ENCODE measurements at places on chromosomes 7 and 10.

- no peak for DNase-seq
Measured at GRCh38 chr7:31105256-31105950, 53.3 kb downstream of the ADCYAP1R1 start.

DNA sequence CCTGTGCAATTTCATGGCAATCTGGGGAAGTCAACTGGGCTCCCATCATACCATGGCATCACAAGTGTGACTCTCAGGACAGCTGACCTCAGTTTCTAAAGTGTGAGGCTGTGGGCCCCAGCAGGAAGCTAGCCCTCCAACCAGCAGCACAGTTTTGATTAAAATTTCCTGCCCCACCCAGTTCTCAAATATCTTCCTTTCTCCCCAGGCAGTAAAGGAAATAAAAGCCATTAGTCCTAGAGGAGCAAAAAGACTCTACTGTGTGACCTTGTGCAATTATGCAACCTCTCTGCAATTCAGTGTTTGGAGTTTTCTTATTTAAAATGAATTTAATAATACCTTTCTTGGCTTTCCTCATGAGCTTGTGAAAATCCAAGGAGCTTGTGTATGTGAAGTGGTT, 143.1 kb upstream of the CDCA7L start:
- DNase-seq: no peak

DNA sequence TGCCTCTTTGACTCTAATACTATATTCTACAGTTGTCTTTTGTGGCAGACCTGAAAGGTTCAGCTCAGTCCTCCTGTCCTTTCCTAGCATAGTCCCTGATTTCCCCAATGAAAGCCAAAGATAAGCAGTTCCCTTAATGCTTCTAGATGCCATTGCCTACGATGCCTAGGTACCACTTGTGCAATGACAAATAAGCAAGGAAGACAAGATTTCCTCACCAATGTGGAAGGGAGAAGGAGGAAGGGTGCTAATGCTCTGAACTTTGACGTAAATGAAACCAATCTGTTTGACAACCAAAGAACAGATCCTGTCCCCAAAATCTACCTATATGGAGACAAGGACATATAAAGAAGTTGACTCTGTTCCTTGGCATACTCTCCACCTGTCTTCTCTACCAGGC, 393.3 kb downstream of the KCNMA1 start:
- DNase-seq: no peak

DNA sequence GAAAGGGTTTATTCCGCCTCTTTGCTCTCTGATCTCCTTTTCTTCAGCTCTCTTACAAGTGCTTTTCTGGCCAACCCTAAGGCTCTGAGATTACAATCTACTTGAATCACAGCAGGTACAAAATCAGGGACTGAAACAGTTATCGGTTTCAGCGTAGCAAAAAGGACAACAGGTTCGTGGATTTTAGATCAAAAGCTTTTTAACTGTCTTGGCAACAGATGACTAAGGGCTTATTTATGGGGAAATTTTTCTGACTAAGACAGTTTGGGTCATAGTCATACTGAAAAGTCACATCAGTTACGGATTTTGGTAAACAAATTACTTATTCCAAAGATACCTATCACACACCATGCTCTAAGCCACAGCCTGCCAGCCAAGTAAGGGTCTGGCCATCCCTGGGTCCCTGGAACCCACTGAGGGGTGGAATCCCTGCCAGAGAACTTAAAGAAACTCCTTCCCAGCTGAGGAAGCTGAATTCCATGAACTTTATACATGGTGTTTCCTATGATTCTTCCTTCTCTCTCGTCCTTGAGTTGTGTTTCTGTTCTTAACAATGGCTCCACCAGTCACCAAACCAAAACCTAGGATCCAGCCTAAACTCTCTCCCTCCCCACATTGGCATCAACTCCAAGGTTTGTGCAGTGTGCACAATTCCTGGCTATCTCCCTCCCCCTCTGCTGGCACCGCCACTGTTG, 169.3 kb downstream of the FAM107B start:
- no peak for DNase-seq

GRCh38 chr7:28956608-28957063, 1.5 kb downstream of the TRIL start:
- peak; percentile 65 for DNase-seq

- DNase-seq: no peak
Measured at GRCh38 chr7:84354030-84354429, 159.4 kb upstream of the SEMA3A start.

- DNase-seq: no peak
Measured at GRCh38 chr7:139908792-139909191, 79.7 kb downstream of the TBXAS1 start.

DNA sequence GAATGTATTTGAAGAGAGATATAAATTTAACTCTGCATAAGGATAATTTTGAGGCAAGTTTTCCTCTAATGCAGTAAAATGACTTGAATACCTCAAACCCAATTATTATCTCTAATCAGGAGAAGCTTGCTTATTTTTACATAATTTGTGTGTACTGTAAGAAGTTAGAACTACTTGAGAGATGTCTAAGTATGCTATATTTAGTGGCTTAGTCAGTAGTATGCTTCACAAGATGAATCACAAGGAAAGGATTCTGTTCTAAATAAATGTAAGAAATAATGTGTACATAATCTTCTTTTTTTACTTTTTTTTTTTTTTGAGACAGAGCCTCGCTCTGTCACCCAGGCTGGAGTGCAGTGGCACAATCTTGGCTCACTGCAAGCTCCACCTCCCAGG, 13.7 kb downstream of the PHTF2 start:
- no peak for DNase-seq

DNA sequence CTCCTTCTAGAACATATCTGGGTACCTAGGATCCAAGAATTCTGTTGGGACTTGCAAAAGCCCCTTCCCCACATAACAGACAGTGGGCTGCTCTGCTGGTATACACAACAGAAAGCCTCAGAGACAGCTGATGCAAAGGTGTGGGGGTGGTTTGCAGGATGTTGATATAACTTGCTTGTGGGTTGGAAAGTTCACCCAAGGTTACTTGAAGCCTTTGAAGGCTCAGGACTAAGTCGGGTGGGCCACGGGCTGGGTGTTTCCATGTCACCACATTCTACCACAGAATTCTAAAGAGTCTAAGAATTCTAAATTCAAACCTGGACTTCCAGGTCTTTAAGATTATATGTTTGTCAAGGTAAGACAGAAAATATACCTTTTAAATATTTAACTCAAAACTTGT, 7.4 kb upstream of the NRCAM start:
- DNase-seq: no peak

GRCh38 chr10:86979296-86979818, 11.1 kb downstream of the ADIRF start:
- DNase-seq: no peak

DNA sequence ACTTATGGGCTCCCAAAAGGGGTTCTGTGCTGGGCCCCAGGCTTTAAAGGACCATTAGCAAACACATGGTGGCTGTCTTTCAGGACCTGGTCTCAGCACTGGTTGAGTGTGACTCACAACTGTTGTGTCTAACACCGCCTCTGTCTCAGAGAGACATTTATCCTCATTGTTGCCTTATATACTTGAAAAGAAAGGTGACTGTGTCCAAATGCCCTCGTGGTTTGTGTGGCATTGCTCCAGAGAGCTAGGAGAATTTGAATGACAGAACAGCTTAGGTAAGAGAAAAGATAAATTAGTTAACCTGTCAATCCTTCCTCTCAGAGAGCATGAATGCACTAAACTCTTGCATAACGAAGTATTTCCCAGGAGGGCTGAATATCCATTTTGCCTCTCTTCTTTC, 14.5 kb upstream of the FAM13C start:
- DNase-seq: no peak

DNA sequence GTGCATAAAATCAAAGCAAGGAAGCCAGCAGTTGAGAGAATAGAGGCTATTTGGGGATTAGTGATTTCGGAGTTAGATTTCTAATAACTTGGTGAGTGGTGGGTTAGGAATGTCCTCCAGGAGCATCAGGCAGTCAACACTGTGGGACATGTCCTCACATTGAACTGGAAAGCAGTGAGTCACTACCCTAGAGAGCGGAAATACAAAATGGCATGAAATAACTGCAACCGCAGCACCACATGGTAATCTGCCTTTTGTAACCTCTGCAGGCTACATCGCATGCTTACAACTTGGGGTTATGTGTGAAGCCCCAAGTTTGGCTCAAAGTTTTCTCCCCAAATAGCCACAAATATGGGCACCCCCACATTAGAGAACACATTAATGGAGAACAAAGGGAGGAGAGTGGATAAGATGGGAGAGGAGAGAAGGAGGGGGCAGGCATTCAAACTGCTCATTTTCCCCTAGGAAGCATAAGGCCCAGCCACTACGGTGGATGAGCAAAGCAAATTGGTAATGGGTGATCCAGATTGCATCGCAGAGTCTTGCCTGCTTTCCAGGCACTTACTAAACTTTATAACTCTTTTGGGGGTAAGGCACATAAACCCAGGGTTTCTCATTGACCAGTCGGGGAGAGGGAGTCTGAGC, 22.0 kb upstream of the SLF2 start:
- DNase-seq: no peak

- DNase-seq: peak; percentile 44
Measured at GRCh38 chr10:132746801-132747625, 38.9 kb downstream of the NKX6-2 start.

DNA sequence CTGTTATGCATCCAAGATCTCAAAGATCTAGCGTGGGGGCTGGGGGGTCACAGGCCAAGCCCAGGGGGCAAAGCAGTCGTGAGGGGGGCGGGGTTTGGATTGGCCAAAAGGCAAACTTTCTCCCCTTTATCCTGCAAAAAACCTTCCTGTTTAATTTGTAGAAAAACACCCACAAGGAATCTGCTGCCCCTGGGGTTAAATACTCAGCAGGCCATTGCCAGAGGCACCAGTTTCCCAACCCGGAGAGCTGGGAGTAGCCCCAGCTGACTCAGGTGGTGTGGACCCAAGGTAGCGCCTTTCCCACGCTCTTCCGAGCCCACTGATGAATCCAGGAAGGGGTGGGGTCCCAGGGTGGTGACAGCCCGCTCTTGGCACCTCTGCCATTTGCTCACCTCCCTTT, 21.4 kb downstream of the KCP start:
- DNase-seq: no peak

GRCh38 chr7:6306471-6306870, 34.0 kb upstream of the CYTH3 start:
- no peak for DNase-seq

DNA sequence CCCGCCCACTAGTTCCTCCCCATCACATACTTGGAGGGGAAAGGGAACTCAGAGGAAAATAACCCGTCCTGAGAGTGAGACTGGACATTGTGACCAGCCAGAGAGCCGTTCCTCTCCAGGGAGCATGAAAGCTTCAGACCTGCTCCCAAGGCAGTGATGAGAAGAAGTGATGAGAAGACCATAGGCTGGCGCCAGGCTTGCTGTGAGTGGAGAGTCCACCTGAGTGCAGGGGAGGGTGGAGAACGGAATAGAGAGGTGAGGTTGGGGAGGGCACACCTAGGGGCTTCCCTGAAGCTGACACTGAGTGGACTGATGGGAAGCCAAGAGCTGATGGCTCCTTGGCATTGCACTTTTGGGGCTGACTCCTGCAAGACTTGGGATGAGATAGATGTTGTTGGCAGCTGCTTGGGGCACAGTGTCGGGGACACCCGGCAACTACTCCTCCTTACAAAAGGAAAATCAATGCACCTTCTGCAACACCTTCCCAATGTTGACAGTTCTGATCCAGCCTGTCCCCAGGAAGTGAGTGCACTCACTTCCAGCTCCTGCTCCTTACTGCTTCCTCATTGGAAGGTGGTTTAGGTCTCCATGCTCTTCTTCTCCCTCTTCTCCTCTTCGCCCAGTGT, 79.4 kb downstream of the EMX2 start:
- no peak for DNase-seq

DNA sequence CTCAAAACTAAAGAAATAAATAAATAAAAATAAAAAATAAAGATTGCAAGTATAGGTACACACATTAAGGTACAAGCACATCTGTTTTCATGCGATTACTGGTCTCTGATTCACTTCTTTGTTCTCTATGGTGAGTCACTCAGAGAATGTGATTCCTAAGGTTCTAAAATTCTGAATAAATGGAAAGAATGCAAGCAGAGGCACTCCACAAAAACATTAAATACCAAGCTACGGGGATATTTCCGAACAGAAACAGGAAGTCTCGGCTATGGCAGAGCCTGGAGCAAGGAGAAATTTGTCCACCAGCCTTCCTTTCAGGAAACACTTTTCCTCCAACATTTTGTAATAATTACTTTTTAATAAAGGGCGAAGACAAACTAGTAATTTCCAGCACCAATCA, 1.4 kb downstream of the VOPP1 start:
- no peak for DNase-seq

GRCh38 chr7:46229409-46229808, 308.3 kb upstream of the IGFBP3 start:
- no peak for DNase-seq

- no peak for DNase-seq
Measured at GRCh38 chr7:26937939-26938623, 73.7 kb upstream of the SKAP2 start.

DNA sequence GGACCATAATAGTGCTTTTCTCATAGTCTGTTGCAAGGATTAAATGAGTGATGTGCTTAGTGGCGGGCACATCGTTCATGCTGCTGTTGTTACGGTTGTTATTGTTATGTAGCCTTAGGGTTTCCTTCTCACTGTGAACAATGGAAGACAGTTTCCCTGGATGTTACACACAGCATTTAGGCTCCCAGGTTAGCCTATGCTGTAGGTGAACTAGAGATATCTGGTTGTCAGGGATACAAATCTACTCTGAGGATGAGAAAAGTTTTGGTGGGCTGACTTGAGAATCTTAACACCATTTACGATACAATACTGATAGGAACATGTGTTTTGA, 14.7 kb downstream of the SH3PXD2A start:
- no peak for DNase-seq

DNA sequence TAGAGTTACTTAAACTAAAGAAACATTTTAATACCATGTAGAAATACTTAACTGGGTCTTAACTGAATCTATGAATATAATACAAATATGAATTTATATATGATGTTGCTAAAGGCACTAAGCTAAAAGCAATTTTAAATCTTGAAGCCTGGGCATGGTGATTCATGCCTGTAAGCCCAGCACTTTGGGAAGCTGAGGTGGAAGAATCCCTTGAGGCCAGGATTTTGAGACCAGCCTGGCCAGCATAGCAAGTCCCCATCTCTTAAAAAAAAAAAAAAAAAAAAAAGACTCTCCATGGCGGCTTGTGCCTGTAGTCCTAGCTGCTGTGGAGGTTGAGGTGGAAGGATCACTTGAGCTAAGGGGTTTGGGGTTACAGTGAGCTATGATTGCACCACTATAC, 95.3 kb downstream of the CCSER2 start:
- DNase-seq: no peak

- no peak for DNase-seq
Measured at GRCh38 chr7:47196106-47196645, 385.7 kb downstream of the TNS3 start.

- DNase-seq: peak; percentile 32
Measured at GRCh38 chr10:66931949-66932343, 6.1 kb downstream of the LRRTM3 start.

GRCh38 chr7:47587976-47588375, 6.1 kb upstream of the TNS3 start:
- no peak for DNase-seq

- no peak for DNase-seq
Measured at GRCh38 chr7:16264823-16265804, 156.2 kb downstream of the CRPPA start.

- no peak for DNase-seq
Measured at GRCh38 chr7:69177461-69177861, 420.8 kb upstream of the AUTS2 start.

GRCh38 chr7:156969972-156970420, 20.5 kb downstream of the NOM1 start:
- peak; percentile 22 for DNase-seq

- DNase-seq: no peak
Measured at GRCh38 chr7:124909808-124910207, 19.8 kb downstream of the POT1 start.

All from NCI-H82 (cell line).